ENCODE measurements at places on chromosomes 11 and 22.

DNA sequence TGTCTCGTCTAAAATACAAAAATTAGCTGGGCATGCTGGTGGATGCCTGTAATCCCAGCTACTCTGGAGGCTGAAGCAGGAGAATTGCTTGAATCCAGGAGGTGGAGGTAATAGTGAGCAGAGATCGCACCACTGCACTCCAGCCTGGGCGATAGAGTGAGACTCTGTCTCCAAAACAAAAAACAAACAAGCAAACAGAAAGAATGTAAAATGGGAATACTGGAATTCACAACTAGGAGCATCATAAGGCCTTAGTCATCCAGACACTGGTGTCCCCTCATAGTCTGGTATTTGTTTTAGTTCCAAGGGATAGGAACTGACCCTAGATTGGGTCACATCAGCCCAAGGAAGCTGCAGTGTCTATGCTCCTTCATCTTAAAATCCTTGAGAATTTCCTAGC lies 520.8 kb downstream of the NELL1 start:
- no peak for DNase-seq

DNA sequence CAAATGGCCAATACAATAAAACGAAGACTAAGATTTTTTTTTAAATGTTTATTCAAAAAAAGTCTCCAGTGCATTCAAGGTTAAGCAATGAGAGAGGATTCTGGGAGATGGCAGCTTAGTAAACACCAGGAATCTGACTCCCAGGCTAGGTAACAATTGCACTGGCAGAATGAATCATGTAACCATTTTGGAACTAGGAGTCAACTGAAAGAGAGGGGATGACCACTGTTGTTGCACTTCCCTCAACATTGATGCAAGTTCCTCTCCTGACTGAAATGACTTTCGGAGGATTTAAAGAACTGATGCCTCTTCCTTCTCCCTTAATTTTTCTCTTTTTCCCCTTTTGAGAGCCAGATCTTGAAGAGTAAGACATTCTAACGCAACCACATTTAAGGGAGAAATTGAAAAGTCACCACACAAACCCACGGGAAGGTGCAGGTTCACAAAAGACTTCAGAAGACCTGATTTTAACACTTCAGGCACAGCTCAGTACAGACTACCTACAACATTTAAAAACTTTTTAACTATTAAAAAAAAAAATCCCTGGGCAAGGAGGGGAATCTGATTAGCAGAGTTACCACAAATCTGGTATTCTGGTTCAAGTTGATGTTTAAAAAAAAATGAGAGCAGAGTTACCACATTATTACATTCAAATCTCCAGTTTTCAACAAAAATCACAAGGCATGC lies 56.8 kb downstream of the FCHSD2 start:
- no peak for DNase-seq

DNA sequence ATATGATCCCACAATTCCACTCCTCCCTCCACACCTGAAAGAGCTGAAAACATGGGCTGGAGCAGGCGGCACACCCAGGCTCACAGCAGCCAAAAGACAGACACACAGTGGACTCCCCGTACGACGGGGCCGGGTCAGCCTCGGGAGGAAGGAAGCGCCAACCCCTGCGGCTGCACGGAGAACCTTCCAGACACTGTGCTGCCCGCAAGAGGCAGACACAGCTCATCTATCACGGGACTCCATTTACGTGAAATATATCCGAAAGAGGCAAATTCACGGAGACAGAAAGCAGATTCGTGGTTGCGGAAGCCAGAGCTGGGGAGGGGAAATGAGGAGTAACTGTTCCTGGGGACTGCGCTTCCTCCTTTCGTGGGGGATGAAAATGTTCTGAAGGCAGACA lies 165.0 kb downstream of the BRD1 start:
- DNase-seq: no peak

GRCh38 chr11:96782632-96783031 lies 392.8 kb downstream of the JRKL start:
- no peak for DNase-seq

DNA sequence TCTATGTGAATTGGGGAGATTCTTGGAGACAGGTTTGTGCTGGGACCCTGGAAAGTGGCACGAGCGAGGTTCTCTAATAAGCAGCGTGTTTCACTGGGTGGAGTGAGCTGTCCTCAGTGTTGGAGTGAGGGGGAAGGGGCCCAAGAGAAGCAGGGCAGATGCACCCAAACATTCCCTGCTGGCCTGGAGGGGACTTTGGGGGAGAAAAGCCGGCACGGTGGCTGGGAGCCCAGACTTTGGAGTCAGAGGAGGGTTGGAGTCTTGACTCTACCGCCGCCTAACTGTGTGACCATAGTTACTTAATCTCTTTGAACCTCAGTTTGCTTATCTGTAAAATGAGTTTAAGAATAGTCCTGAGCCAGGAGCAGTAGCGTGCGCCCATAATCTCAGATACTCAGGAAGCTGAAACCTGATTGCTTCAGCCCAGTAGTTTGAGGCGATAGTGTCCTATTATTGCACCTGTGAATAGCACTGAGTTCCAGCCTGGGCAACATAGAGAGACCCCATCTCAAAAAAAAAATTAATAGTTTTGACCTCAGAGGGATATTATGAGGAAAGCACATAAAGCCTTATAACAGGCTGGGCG lies 614 bp downstream of the NR1H3 start:
- no peak for DNase-seq

- DNase-seq: peak; percentile 44
Observed at GRCh38 chr11:83007477-83007876, 64.2 kb downstream of the RAB30 start.

- DNase-seq: peak; percentile 49
Observed at GRCh38 chr11:57161351-57161750, 20.4 kb upstream of the LRRC55 start.

GRCh38 chr11:80993536-80993935 lies 1552.7 kb upstream of the TENM4 start:
- no peak for DNase-seq

GRCh38 chr11:42161886-42162285 lies 702.4 kb upstream of the LRRC4C start:
- DNase-seq: no peak

GRCh38 chr11:35650006-35650405 lies 12.6 kb upstream of the TRIM44 start:
- no peak for DNase-seq

DNA sequence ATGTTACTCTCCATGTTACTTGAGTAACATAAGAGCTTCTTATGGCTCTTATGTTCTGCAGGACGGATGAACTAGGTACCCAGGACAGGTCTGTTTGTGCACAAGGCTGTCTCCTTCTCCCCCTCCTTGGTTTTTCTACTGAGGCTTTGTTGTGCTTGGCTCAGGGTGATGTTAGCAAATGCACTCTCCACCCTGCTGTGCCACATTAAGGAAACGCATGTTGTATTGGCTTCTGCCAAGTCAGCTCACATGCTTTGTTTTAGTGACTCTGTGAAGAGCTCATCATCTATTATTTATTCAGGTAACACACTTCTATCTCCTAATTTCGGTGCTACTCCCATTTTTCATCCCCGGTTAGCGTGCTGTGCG lies 108.3 kb downstream of the PTPRJ start:
- peak; percentile 17 for DNase-seq

DNA sequence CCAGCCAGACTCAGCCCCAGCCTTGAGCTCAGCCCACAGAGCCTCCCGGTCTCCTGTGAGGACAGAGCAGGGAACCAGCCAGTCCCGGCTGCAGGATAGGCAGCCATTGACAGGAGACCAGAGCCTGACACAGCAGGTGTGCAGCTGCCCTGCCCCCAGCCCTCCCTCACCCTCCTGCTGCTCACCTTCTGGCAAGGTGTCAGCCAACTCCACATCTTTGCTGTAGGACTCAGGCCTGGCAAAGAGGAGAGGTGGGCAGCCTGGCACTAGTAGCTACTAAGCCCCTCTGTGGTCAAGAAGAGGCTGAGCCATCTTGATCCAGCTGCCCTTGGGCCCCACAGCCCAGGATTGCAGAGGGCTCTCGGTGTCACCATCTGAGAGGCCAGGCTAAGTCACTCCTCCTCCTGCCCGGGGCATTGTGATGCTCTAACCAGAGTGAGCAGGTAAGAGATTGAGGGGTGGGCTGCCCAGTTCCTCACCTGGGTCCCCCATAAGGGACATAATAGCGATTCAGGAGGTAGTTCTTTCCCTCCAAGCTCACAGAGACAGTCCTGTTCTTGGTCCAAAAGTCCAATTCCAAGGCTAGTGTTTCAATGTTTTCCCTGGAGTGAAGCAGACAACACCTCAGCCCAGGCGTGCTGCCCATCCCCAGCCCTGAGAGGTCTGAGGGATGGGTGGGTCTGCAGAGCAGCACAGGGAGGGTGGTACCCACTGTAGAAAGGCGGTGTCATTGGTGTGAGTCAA lies 18.6 kb downstream of the TREH start:
- peak; percentile 66 for DNase-seq

GRCh38 chr11:117130879-117131278 lies 13.2 kb upstream of the PAFAH1B2 start:
- DNase-seq: no peak

- no peak for DNase-seq
Observed at GRCh38 chr22:29912141-29912540, 29.2 kb downstream of the MTMR3 start.

DNA sequence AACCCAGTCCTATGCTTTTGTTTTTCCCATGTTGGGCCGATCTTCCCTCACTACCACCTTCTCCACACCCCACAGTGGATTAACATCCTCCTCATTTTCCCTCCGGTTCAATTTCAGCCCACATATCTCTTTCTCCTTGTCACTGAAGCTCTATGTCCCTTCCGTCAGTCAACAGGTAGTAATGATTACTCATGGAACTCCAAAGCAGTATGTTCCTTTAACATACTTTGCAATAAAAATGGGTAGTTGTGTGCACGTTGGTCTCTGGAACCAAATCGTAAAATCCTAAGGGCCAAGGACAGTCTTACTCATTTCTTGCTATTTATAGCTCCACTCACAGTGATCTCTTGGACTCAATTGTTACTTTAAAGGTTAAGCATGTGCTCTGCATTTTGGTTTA lies 20.2 kb downstream of the AMOTL1 start:
- DNase-seq: no peak

DNA sequence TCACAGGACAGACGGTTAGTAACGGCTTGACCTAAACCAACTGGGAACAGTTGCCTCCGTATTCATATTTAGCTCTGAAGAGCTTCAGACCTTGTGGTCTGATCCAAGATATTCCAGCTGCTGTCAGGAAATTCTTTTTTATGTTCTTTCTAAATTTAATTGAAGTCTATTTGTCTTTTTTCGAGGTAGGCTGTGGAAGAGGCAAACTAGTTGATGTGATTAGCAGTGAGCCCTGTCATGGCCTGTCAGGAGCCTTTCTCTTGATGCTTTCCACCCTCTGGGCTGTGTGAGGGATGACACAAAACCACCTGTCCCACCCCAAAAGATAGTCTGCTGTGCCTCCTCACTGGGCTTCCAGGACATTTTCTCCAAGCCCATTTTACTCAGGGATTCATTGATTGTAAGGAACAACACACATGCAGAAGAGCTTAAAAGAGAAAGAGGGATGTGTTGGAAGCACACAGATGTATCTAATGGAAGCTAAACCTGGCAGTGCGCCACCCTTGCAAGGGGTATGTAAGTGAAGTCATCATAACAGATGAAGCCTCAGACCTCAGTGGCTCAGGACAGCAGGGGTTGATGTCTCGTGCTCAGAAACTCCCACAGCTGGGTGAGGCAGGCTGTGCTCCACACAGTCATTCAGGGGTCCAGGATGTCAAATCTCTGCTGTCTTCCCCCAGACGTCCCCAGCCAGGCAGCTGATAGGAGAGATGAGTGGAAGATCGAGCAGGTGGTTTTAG lies 170.0 kb downstream of the NCAM1 start:
- DNase-seq: no peak

GRCh38 chr22:19608003-19608690 lies 83.9 kb upstream of the CLDN5 start:
- no peak for DNase-seq

GRCh38 chr11:121446752-121447156 lies 5.4 kb upstream of the SORL1 start:
- DNase-seq: no peak

DNA sequence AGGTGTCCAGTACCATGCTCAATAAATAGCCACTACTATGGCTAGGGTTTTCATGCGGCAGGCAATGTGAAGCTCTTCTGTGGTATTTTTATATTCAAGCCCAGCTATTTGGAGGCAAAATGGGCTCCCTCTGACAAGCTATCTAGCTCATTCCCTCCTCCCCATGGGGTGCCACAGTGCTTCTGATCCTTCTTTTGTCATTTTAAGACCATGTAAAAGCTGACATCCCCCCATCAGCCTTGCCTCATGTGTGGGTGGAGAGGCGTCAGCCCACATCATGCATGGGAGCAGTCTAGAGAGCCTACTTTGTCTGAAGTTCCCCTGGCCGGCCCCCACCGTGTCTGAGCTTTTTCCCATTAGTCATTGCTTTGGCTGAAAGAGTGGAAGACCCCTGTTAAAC lies 59.8 kb downstream of the NAV2 start:
- no peak for DNase-seq

- DNase-seq: no peak
Observed at GRCh38 chr11:44915621-44916020, 35.1 kb downstream of the TP53I11 start.

DNA sequence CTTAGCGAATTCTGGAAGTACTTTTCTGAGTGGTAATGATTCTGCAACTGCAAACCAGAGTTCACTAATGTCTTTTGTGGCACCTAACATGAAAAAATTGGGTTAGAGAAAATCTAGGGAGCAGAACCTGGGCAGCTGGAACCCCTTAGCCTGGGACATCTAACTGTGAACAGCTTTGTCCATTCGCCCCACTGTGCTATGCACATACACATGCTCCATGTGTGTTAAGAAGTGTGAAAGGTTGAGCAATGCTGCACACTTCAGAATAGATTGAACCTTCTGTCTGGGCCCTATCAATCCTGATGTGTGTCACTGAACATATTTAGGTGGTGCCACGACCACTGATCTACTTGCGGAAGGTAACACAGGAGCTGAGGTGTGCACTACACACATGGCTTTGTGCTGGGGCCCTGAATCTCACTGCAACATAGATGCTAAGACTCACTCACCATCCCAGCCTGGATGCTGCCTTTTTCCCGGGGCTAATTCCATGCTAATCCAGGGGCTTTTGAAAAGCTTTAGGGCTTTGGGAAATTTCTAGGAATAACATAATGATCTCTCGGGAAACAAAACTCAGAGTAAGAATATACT lies 976.2 kb downstream of the NTM start:
- DNase-seq: no peak

DNA sequence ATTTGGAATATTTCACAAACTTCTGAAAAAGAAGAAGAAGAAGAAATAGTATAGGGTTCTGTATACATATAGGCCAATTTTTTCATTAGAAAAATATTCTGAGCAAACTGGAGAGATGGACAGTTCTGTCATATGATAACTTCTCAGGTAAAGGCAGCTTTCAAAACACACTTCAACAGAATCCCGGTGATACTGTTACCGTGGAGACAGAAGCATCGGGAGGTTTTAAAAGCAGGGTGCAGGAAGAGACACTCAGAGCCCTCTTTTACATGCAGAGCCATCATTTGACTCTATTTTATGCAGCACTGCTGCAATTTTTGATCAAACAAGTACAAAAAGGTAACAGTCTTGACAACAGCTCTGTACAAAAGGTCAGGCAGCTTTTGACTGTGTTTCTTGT lies 1785.4 kb downstream of the LRRC4C start:
- DNase-seq: no peak

GRCh38 chr11:67645521-67646461 lies 4.7 kb downstream of the ACY3 start:
- DNase-seq: no peak

Measured in NCI-H1105 treated with DMSO at 0.1 percent for 48 hours (cell line).